Vagina (tissue), 2 donors: ENCODE measurements at places on chromosomes 6 and 20.

DNA sequence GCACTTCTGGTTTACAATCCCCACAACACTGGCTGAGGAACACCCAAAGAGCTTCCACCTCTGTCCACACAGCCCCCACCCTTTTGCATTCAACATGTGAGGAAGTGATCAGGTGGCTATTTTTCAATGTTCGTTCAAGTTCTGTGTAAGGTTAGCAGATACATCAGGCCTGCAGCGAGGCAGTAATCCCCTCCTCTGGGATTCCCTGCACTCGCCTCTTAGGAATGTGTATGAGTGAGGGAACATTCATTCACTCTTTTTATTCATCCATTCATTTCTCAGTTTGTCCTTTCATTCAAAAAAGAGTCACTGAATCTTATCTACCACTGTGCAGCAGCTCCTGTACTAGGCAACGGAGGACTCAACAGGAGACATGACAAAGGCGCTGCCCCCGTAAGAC, 236.4 kb upstream of the PRDM1 start:
- no peak for DNase-seq

GRCh38 chr6:10685092-10685915, 9.1 kb downstream of the C6orf52 start:
- no peak for DNase-seq

- DNase-seq, result no peak
These were observed 203.5 kb downstream of the ADGRB3 start for GRCh38 chr6:68838571-68838970.

GRCh38 chr6:42251911-42252637, 34.4 kb upstream of the MRPS10 start:
- DNase-seq, result no peak

GRCh38 chr20:45964006-45964400, 8.0 kb downstream of the ZNF335 start:
- no peak for DNase-seq

- no peak for DNase-seq
These were observed 385.3 kb downstream of the EPM2A start for GRCh38 chr6:145349950-145350510.

GRCh38 chr6:44499609-44500008, 112.1 kb downstream of the CDC5L start:
- peak; percentile 52 for DNase-seq

DNA sequence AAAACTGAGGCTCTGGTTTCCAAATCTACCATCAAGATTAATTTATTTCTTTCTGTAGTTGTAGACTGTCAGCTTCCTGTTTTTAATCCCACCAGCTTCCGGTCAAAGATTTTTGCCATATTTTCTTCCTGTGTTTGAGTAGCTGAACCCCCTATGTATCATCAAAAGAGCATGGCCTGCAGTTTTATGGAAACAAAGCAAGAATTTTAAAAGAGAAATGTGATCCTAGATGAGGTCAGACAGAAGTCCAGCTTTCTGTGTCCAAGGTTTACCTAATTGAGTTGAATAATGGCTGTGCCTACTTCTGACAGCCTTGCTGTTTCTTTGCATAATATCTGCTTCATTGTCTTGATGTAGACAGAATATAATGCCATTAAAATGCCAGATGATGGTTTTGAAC, 163.7 kb downstream of the CARMIL1 start:
- DNase-seq, result no peak

- DNase-seq, result no peak
These were observed 1.5 kb downstream of the MAP7 start for GRCh38 chr6:136548582-136549299.

GRCh38 chr6:37531437-37532036, 31.8 kb upstream of the CCDC167 start:
- no peak for DNase-seq

GRCh38 chr20:13665709-13666395, 27.1 kb upstream of the TASP1 start:
- no peak for DNase-seq

DNA sequence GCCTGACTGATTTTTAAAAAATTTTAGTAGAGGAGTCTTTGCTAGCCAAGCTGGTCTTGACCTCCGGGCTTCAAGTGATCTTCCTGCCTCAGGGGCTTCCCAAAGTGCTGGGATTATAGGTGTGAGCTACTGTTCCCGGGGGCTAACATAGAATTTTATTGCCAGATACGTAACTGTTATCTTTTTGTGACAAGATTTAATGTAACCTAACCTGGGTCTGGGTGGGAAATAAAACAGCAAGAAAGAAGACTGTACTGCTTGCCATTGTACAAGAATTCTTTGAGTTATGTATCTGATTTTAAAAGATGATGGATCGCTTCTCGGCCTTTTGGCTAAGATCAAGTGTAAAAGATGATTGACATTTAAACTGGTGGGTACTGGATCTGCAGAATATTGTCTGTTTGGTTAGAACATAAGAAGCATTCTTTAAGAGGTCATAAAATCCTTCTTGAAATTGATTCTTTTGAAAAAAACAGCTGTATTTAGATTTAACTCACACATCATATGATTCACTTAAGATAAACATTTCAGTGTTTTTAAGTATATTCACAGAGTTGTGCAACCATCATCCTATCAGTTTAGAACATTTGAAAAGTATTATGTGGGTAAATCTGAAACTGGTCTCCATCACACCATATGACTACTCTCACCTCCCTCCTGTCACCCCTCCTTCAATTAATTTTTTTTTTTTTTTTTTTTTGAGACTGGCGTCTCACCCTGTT, 21.6 kb downstream of the TPX2 start:
- no peak for DNase-seq

GRCh38 chr6:7823552-7823951, 87.0 kb downstream of the TXNDC5 start:
- DNase-seq, result no peak

- DNase-seq, result no peak
These were observed 708.9 kb upstream of the CITED2 start for GRCh38 chr6:140083375-140083774.

- no peak for DNase-seq
These were observed 93.7 kb upstream of the PRDM1 start for GRCh38 chr6:105992315-105992961.

DNA sequence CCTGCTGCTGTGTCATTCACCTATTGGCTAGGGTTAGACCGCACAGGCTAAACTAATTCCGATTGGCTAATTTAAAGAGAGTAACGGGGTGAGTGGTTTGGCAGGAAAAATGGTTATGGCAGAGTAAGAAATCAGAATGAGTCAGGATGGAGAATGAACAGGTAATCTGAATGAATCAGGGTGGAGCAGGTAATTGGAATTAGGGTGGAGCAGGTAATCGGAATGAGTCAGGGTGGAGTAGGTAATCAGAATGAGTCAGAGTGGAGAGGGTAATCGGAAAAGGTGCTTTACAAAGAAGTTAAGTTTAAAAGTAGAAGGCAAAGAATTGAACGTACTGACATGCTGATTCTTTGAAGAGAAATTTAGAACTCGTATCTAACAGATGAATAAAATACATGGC, 11.7 kb downstream of the SLC35A1 start:
- DNase-seq, result no peak

DNA sequence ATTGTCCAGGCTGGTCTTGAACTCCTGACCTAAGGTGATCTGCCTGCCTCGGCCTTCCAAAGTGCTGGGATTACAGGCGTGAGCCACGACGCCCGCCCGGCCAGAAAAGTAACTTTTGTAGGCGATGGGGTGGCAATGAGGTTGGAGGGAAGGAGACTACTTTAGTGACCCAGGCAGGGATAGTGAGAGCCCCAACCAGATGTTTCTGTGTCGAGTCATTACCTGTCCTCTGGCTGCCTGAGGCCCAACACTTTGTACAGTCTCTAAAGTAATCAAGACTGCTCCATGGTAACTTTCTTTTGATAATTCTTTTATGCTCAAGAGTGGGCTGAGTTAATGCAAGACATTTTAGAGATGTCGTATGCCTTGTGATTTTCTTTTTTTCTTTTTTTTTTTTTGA, 6.8 kb downstream of the SASH1 start:
- DNase-seq, result no peak

- no peak for DNase-seq
These were observed 78.3 kb downstream of the FOXO3 start for GRCh38 chr6:108638993-108639392.

GRCh38 chr6:143694560-143694959, 16.8 kb downstream of the PHACTR2 start:
- no peak for DNase-seq
